ENCODE measurements at places on chromosomes 3 and 15. TPM values are rescaled to one million over a fixed set of nuclear protein-coding genes. Genes with fewer than 3 reads are reported as not detected.

Gene SLC22A14
- total RNA-seq, result 0.49 TPM

Gene SEC62
- total RNA-seq, result 36.4 TPM

Gene SCN11A
- total RNA-seq, result under 0.01 TPM

Gene DPH6
- 15.6 TPM for total RNA-seq

Gene FBXW12
- total RNA-seq, result 0.12 TPM

Gene FGF7
- total RNA-seq, result 157 TPM

Data from hair follicle dermal papilla cell (primary cell).